Choroid plexus epithelial cell (primary cell): ENCODE measurements at places on chromosomes 7 and 10.

GRCh38 chr7:71343892-71344291 is 211.9 kb downstream of the GALNT17 start:
- no peak for DNase-seq

GRCh38 chr10:15168786-15169554 is 477 bp upstream of the NMT2 start:
- peak; percentile 98 for DNase-seq

GRCh38 chr10:113313048-113313602 is 239.7 kb upstream of the HABP2 start:
- no peak for DNase-seq

GRCh38 chr7:132149436-132150304 is 426.6 kb downstream of the PLXNA4 start:
- DNase-seq, result no peak

DNA sequence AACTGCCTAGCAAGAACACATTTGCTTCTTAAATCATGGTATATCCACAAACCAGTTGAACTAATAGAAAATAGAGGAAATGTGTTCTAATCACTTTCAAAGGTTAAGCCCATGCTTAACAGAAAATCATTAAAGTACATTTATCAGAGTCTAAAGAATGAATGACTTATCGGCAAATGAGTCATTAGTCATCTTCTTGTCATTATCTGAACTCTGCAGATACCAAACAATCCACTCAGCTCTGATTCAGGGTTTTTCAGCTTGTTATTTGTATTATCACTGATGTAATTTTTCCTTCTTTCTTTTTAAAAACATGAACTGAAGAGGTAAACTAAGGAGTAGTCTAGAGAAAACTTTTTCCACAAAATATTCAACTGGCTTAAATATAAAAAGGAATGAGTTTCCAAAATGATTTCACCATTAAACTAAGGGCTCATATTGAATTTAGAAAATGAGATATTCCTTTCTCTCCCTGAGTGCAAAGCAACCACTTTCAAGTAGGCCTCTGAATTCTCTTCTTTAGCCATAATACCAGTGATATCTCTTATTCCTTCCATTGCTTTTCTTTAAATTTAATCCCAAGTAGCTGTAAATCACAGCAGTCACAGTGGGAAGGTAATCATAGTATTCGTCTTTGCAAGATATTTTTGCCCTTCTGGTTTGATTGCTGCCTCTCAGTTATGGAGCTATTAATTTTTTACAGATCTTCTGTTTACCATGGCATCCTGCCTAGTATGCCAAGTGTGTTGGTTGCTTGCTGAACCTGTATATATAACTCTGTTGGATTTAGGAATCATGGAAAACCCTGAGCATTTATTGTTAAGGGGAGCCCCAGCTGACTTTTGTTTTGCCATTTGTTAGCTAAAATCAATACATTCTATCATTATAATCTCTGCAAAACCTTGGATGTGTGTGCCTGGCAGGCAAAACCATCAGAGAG is 125.1 kb downstream of the THSD7A start:
- DNase-seq, result peak; percentile 44

- DNase-seq, result no peak
These were observed 10.7 kb downstream of the CEP41 start for GRCh38 chr7:130430115-130430514.

DNA sequence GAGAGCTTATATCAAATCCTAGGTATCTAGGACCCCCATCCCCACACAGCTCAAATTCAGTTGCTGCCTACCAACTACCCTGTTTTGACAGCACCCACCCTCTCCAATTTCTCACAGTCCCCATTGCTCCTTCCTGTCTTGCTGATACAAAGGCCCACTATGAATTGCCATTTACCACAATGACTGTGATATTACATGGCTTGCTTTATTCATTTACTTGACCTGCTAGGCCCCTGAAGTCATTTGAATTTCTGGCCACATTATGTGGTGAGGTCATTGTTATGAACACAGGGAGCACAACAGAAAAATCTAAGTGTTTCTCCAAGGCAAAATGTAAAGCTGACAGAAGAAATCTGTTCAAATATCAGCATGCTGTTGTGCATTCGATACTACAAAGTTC is 101.4 kb downstream of the PPP1R17 start:
- no peak for DNase-seq

- no peak for DNase-seq
These were observed 82.9 kb downstream of the GRID1 start for GRCh38 chr10:86283466-86284287.

- DNase-seq, result no peak
These were observed 15.3 kb upstream of the TMEM248 start for GRCh38 chr7:66905689-66906088.

DNA sequence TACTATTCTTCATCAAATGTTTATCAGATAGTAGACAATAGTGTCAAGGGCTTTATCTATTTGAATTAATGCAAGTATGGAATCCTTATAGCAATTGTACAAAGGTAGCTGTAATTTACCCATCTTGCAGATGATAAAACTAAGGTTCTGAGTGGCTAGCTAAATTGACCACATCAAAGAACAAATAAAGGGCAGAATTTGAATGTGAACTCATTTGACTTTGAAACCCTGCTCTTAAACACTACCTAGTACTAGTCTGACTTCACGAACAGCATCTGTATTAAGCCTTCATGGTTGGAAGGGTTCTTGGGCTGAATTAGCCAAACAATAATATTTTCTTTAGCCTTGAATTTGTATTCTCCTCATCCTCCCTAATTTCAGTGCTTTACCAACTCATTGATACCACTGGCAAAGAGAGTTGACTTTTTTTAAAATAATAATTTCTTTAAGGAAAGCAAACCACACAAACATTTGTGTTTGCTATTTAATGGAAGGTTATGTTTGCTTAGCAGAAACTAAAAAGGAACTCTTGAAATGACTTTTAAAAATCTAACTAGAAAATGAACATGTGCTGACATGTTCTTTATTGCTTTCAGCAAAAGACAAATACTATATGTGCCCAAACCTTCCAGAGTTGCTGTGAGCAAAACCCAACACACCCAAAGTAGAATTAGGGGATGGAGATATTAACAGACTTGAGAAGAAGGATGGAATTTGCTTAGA is 322.6 kb downstream of the RNLS start:
- DNase-seq, result no peak

- DNase-seq, result peak; percentile 13
These were observed 12.0 kb upstream of the UBE2D1 start for GRCh38 chr10:58322835-58323209.

GRCh38 chr10:72173262-72173618 is 42.6 kb upstream of the ANAPC16 start:
- no peak for DNase-seq

- no peak for DNase-seq
These were observed 164.1 kb downstream of the PTEN start for GRCh38 chr10:88027570-88027969.

DNA sequence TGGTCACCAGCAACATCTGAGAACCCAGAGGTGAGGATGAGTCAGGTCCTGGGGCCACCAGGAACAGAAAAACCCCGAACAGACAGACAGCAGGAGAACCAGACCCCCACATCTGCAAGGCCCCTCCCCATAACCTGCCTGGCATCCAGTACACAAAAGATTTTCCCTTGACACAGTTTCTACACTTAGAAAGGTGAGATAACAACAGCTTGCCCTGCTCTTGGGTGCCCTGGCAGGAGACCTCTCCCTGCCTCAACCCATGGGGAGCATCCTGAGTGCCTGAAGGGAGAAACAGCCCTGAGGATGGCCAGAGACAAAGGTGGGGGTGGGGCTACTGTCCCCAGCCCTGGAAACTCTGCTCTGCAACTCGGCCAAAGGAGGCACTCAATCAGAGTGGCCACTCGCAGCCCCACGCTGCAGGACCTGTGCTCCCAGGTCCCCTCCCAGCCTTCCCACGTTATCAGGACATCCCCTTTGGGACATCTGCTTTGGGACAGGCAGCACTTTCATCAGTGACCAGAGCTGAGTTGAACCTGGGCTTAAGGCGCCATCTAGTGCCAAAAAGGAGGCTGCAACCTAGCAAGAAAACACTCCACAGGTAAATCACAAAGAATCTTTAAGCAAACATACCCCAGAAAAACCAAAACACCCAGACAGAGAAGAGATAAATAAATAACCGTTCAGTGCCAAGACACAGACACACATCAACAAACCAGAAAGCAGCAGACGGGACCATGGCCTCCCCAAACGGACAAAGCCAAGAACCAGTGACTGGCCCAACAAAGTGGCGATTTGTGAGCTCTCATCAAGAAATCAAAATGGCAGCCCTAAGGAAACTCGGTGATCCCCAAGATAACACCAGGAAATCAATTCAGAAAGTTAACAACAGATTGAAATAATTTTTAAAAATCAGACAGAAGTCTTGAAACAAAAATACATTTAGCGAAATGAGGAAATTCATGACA is 233.7 kb downstream of the PTPRN2 start:
- peak; percentile 51 for DNase-seq

GRCh38 chr10:119378737-119379067 is 163.8 kb downstream of the RGS10 start:
- no peak for DNase-seq

- peak; percentile 86 for DNase-seq
These were observed 143.1 kb downstream of the GNAI1 start for GRCh38 chr7:80277434-80278427.

GRCh38 chr7:137992550-137993394 is 9.1 kb downstream of the CREB3L2 start:
- peak; percentile 99 for DNase-seq

DNA sequence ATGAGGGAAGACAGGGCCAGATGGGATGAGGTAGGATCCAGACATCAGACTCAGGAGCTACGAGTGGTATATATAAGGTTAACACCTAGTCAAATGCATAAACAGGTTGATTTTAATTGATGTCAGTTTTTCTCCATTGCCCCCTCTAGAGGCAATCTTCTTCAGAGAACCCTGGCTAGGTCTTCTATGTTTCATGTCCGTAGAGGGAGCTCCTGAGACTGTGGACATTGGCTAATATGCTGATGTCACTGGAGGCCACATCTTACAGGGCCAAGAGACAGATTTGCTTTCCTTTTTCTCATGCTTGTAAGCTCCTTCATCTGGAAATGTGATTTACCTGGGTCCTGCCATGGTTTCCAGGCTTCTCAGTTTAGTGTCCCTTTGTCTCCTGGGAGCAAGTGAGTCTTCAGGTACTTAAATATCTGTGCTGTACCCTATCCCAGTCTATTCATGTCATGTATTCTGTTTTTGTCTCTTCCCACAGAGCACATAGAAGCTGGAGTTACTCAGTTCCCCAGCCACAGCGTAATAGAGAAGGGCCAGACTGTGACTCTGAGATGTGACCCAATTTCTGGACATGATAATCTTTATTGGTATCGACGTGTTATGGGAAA is 161.6 kb upstream of the PRSS1 start:
- DNase-seq, result peak; percentile 94

GRCh38 chr10:60488111-60488669 is 98.5 kb upstream of the ANK3 start:
- no peak for DNase-seq

DNA sequence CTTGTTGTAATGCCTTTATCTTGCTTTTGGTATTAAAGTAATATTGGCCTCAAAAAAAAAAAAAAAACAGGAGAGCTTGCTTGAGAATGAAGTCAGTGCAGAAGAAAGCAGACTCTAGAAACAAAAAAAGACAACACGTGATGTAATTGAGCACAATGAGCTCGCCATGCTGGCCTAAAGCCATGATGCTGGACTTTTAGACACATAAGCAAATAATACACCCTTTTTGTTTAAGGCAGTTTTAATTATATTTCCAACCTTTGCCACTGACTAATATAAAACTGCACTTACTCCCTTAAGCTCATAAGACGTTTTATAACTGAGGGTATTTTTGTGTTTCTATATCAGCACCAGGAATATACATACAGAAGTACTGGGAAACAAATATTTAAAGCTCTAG is 798.3 kb downstream of the KCNMA1 start:
- no peak for DNase-seq

DNA sequence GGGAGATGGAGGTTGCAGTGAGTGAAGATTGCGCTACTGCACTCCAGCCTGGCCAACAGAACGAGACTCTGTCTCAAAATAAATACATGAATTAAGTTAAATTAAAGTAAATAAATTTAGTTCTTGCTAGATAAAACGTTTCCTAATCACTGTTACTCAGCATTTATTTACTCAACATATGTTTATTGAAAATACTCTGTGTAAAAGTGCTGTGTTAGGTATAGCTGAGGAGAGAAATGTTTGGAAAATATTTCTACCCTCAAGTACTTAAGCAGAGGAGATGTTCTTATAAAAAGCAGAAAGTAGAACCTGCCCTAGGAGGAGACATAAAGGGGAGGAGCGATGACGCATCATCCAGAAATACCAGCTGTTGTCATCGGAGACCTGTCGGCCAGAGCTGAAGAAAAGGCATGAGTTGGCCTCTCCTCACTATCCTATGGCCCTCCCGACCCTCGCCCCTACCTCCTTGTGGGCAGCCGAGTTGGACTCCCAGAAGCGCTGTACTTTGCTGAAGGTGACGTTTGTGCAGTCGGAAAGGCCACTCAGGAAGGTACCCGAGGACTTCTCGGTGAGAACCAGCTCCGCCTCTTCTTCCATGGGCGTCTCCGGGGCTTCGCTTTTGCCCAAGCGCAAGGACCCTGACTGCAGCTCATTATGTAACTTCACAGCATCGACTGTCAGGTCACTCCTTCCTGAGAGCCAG is 1.1 kb downstream of the RRP12 start:
- peak; percentile 73 for DNase-seq

GRCh38 chr7:121005996-121006584 is 17.6 kb downstream of the CPED1 start:
- peak; percentile 33 for DNase-seq

GRCh38 chr7:43195768-43196167 is 83.3 kb downstream of the HECW1 start:
- no peak for DNase-seq

- DNase-seq, result peak; percentile 78
These were observed 101.6 kb downstream of the CCSER2 start for GRCh38 chr10:84429926-84430520.

DNA sequence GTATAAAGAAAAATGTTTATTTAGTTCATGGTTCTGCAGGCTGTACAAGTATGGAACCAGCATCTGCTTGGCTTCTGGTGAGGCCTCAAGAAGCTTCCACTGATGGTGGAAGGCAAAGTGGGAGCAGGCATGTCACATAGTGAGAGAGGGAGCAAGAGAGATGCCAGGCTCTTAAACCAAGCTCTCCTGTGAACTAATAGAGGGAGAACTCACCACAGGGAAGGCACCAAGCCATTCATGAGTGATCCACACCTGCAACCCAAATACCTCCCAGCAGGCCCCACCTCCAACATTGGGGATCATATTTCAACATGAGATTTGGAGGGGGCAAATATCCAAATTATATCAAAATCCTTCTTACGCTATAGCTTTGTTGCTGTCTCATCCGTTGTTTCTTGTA is 113.1 kb downstream of the CPED1 start:
- DNase-seq, result no peak

GRCh38 chr7:157235357-157236333 is 96.9 kb downstream of the UBE3C start:
- peak; percentile 66 for DNase-seq
